Heart left ventricle (tissue), 16 donors: ENCODE measurements at places on chromosomes 3 and 15. TPM values are rescaled to one million over a fixed set of nuclear protein-coding genes. Genes with fewer than 3 reads are reported as not detected.

DNA sequence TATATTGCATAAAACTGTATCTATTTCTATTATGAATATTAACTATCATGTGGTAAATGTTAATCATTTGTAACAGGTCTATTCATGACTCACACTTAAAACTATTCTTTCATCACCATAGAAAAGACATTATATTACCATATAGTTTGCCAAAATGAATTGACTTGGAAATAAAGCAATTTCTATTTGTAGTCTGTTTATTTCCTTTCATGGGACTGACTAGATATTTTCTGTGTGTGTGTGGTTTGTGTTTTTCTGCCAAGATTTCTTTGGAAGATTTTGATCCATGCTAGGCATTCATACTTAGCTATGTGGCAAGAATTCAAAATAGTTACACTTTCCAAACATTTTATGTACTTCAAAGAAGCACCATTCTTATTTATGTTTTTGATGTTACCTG, 522.5 kb upstream of the AGTR1 start:
- no peak for DNase-seq

GRCh38 chr15:39786447-39787056, 3.9 kb upstream of the FSIP1 start:
- DNase-seq: no peak

DNA sequence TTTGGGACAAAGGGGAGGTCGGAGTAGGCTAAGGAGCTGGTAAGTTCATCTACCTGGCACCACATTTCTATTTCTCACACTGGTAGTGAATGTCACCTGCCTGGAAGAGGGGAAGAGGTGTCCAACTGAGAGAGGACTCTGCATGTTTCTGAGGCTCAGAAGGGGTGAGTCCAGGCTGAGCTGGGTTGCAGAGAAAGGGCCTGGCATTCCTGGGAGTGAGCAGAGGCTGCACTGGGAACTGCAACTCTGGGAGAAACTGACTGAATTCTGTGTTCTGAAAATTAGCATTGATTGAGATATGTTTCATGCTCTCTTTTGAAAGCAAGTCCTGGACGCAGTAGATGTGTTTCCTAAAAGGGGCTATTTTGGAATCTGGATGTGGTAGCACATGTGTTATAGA, 32.3 kb upstream of the ARNT2 start:
- DNase-seq: no peak

GRCh38 chr3:58092521-58092920, 84.3 kb downstream of the FLNB start:
- no peak for DNase-seq

DNA sequence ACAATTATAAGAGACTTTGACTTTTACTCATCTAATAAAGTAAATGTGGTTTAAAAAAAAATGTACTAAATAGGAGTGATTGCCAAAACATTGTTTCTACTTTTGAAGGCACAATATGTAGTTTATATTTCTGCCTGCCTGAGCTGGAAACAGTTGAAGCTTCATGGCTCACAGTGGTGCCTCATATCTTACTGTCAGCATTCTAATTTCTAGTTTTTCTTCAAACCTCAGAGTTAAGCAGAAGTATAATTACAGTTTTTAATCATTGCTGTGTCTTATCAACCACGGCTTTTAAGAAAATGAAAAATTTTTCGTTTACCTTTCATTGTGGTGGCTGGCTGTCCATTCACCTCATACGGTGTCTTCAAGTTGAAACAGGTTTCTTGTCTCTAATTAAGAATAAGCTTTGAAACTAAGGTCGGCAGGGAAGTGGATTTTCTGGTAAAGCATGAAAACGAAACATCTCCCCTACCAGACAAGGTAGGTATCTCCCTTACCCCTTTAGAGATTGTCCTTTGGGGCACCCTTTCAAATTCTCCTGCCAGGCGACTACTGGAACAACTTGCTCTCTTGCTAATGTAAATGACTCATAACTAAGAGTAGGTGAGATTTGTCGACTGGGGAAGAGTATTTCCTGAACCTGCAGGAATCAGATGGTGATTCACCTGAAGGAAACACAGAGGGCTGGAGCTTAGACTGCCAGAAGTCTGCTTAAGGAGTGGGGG, at the start of gene GPR87:
GPR87 (minus strand) TSS at position 554 of the 725 bp plus-strand sequence. CDS start 16,720 bp downstream, outside the sequence.
- no peak for DNase-seq

DNA sequence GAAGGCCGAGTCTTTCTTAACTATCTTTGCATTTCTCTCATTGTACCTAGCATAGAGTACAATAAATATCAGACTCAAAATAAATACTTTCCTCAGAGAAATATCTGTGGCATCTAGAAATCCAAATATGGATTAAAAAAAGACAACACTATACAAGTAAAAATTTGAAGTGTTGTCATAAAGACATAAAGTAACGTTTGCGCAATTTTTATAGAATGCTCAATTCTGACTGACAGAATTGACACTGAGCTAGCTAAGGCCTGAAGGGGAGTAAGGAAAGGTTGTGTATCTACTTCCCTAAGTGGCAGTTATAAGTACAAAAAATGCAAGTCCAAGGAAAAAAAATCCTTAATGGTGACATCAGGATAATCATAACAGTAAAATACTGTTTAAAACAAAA, 1.1 kb downstream of the SEC11A start:
- DNase-seq: no peak

DNA sequence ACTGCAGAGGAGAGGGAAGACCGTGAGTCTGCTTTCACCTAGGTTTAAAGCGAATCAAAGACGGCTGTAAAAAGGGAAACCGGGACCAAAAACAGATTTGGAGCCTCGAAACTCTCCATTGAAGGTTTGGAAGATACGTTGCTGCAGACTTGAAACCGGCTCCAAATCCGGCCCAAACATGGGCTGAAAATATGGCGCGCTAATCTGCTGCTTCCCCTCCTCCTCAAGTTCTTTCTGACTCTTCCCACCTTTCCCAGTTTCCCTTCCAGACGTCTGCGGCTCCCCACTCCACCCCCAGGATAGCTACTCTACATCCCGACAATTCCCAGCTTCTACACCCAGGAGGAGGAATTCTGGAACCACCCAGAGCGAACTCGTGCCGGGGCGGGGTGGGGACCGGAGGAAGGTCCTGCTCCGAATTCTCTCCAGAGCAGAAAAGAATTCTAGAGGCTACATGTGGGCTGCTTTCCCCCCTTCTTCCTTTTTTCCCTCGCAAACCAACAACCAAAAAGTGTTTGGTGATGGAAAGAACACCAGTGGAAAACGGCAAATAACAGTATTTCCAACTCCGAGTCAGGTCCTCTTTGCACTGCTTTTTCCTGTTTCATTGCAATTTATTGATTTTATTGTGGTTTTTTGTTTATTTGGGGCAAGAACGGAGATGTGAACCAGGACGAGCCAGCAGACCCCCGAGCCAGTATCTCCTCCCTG, 8.5 kb downstream of the EOMES start:
- no peak for DNase-seq

DNA sequence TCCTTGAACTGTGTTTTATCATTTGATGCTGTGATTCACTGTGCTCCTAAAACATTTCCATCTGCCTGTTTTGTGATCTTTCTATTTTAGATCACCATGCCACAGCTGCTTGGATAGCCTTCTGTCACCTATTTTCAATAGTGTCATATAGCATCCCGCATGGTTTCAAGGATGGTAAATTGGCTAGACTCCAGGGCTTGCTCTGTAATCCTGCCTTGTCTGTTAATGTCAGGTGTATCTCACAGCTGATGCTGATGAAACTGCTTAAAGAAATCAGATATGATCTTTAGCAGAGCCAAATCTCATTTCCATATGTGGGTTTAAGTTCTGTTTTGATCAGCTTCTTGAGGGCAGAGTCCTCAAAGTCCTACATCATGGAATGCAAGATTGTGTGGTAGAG, 182.2 kb downstream of the UBE2E2 start:
- DNase-seq: no peak

DNA sequence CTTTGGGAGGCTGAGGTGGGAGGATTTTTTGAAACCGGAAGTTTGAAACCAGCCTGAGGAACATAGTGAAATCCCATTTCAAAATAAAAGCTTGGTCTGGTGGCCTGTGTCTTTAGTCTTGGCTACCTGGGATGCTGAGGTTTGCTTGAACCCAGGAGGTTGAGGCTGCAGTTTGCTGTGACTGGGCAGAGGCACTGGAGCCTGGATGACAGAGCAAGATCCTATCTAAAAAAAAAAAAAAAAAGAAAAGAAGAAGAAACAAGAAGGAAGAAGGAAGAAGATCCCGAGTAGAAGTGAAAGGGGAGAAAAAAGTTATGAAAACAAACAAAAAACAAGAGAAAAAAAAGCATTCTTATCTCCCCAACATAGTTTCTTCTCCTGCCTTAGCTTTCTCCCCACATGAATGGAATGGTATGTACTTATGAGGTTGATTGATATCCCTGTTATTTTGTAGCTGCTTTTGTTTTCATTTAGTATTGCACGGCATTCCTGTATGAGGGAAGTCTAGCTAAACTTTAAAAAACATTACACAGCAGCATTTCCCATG, 42.4 kb downstream of the TMEM40 start:
- DNase-seq: no peak

DNA sequence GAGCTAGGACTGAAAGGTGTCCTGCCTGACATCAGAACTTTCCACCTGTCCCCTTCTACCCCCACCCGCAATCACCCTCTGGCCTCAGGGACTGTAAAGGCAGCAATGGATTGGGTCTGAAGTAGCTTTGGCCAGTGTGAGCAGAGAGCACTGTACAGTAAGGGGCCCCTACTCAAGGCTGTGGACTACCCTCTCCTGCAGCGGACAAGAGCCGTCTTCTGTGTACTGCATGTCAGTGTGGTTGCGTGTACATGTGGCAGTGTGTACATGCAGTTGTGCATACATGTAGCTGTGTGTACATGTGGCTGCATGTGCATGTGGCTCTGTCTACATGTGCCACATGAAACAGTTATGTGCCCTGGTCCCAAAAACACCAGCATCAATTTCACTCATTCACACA, 205.9 kb upstream of the LINGO1 start:
- DNase-seq: no peak

DNA sequence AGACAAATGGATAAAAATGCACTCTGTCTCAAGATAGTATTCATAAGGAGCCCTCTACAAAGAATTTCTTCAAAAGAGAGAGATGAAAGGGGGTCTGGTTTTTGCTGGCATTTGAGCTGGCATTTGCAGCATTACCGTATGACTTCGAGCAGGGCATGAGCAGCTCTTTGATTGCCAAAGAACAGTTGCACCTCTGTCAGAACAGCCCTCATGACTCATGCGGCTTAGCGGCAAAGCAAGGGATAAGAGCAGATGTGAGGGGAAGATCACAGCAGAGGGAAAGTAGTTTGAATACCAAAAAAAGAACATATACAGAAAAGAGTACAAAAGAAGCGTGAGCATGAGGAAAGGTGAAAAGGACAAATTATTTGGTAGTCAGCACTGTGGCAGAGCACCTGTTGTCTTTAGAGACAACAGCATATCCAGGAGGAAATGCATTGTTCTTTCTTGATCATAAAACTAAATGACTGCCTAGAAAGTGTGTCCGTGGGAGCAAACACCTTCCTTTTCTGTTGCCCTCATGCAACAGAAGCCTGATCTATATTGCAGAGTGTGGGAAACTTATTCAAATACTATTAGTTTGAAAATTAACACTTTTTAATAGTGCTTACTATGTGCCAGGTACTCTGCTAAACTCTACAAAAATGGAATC, 80.5 kb upstream of the SLC24A5 start:
- no peak for DNase-seq

DNA sequence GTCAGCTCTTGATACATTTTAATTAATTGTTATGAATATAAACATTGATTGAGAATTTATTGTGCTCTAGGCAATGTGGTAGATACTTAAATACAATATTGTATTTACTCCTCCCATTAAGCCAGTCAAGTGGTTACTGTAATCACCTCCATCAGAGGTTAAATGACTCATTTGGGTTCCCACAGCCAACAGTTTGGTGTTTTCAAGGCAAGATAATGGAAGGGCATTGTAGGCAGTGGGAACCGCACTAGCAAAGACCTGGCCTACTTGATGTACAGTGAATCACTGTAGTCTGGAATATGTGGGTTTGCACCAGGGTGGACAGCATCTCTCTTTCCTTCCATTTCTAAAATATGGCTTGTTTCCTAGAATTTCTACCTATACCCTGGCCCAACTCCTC, 127.4 kb downstream of the EDEM1 start:
- DNase-seq: no peak

GRCh38 chr15:69410248-69410874, 3.8 kb upstream of the KIF23 start:
- no peak for DNase-seq

GRCh38 chr15:76588811-76589747, 252.5 kb downstream of the ISL2 start:
- DNase-seq: no peak

DNA sequence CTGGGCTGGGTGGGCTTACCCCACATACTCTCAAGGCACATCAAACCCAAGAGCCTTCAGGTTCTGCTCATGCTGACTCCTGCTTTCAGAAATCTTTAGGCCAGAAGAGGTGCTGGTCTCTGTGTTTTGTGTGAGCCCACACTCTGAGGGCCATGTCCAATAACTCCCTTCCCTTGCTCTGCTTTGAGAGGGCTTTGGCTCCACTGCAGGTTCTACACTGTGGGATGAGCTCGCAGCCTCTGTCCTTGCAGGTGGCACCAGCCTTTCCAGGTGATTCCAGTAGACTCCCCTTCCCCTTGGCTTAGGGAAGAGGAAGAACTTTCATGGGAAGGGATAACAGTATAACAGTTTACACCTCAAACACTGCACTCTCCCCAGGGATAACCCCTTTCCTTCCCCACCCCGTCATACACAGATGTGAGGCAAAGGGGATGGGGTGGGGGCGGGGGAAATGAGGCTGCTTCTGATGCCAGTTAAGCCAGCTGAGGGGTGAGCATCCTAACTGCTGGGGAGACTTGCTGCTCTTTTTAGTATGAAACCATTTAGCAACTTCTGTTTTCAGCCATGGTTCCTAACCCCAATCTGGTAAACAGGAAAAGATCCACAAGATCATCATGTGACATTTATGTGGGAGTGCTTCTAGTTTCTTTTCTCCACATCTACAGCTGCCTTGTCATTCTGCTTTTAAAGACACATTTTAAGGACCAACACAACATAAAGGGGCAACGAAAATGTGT, 262.4 kb downstream of the SLC9A9 start:
- DNase-seq: no peak

DNA sequence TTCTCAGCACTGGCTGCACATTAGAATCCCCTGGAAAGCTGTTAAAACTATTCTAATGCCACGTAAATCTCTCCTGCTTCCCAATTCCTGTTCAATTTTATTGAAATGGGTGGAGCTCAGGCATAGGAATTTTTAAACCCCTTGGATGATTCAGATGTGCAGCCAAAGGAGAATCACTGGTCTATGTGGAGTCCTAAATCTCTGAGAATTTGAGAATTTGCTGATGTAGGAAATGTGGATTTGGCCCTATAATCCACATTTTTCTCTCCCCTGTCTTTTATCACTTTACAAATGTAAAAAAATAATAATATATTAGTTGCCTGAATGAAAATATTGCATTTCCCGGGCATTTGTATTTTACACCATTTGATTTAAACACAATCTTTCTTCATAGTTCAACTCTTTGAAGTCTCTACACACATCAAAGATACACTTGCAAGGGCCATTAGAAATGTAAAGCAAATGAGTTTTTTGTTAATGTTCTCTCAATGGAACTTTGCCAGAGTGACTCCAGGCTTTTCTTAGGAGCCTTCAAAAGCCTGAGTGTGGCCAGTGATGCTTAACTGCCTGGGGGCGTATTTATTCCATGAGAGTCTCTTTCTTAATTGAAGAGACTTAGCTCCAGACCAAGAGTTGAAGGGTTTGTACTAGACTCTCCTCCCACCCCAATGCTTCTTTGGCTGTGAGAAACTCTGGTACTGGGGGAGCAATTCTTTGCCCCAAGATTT, 48.8 kb upstream of the PTX3 start:
- DNase-seq: no peak

FBXO22 gene
- 24.9 TPM for total RNA-seq

TAGLN3 gene
- total RNA-seq: 1.7 TPM

ERICH6 gene
- not detected for total RNA-seq

SUMF1 gene
- total RNA-seq: 8.2 TPM

GREM1 gene
- not detected for total RNA-seq

PLSCR2 gene
- not detected for total RNA-seq

CCR8 gene
- total RNA-seq: not detected
